ENCODE measurements at places on chromosomes 3 and 15. TPM values are rescaled to one million over a fixed set of nuclear protein-coding genes. Genes with fewer than 3 reads are reported as not detected.

- no peak for DNase-seq
These were observed 17.7 kb downstream of the SOX2 start for GRCh38 chr3:181729341-181729869.

- peak; percentile 63 for DNase-seq
These were observed 455 bp upstream of the ABHD17C start for GRCh38 chr15:80694611-80695098.

FBXW12 gene
- total RNA-seq = 0.51 TPM

SIDT1 gene
- not detected for total RNA-seq

CHRM5 gene
- total RNA-seq = not detected

Measured in cardiac muscle cell (in vitro differentiated cells and primary cell).